ENCODE measurements at places on chromosomes 1 and 21.
A peak's percentile ranks its signal among the peaks of the same experiment; 100 is the strongest.

DNA sequence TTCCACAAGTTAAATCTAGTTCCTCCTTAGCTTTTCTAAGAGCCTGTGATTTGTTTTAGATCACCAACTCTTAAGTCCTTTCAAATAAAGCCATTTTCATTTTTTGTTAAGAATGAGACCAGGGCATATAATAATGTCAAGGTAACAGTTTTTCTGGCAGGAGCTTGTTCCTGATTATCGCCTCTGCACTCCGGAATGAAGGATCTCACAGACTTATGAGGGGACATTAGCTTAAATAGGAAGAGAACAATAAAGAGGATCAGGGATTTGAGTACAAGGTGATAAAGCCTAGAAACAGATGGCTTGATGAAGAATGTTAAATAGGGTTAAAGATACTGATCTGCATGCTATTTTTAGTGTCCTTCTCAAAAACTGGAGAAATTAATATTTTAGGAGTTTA is 13.6 kb upstream of the OTUD7B start:
- DNase-seq = no peak

DNA sequence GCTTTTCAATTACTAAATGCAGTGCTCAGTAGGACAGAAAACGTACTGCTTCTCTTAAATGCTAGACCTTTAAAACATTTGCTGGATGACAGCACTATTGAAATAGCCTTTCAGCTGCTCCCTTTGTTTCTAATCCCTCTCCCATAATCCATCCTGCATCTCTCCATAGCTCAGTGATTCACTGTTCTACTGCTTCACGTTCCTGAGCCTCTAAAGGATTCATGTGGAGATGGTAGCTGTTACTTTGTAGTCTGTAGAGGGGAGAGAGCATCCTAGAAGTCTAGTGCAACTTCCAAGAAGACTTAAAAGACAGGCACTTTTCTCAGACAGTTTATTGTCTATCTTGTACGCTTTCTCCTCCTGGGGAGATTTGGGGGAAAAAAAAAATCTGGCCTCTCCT is 51.4 kb downstream of the LRRC8B start:
- DNase-seq = no peak

GRCh38 chr21:29763674-29764073 is 176.1 kb downstream of the GRIK1 start:
- no peak for DNase-seq

DNA sequence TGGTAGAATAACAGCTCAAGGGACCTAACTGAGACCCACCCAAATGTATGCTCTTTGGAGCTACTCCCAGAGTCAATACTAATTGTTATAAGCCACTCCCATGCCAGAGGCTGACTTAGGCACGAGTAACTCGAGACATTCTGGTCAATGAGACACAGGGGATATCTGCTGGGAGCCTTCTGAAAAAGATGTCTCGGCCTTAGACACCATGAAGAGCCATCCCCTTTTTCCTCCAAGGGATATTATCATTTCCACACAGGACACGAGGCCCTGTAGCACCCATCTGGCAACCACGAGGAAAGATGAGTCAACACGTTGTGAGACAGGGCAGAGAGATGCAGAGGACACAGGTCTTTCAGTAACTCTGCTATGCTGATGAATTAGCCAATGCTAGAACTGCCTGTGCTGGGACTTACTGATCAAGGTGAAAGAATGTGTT is 30.7 kb downstream of the ITPKB start:
- no peak for DNase-seq

DNA sequence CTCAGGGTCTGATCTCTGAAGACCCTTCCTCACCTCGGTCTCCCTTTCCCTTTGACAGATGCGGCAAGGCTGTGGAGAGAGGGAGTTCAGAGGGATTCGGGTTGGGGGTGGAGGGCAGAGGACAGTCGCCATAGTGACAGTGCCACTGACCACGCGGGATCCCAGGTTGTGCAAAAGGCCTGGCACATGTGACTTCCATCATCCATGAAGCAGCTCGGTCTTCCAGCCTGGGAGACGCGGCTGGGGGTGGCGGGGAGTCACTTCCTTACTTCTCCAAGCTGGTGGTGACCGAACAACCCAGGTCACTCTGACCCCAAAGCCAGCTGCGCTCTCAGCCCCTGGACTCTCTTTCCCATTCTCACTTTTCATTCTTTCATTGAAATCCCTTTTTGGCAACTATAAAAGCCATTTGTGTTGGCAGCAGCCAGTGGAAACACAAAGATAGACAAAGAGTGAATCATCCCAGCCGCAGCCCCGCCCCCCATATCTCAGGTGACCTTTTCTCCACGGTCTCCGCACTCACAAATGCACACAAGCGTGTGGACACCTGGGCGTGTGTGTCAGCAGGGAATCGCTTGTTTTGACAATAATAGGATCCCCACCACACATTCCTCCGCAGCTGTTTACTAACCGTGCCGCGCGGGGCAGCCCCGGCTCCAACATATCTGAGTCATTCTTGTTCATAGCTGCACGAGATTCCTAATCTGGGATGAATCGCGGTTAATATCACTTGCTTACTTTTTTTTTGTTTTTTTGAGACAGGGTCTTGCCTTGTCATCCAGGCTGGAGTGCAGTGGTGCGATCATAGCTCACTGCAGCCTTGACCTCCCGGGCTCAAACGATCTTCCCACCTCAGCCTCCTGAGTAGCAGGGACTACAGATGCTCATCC is 68.3 kb downstream of the DHRS3 start:
- DNase-seq = peak; percentile 90

DNA sequence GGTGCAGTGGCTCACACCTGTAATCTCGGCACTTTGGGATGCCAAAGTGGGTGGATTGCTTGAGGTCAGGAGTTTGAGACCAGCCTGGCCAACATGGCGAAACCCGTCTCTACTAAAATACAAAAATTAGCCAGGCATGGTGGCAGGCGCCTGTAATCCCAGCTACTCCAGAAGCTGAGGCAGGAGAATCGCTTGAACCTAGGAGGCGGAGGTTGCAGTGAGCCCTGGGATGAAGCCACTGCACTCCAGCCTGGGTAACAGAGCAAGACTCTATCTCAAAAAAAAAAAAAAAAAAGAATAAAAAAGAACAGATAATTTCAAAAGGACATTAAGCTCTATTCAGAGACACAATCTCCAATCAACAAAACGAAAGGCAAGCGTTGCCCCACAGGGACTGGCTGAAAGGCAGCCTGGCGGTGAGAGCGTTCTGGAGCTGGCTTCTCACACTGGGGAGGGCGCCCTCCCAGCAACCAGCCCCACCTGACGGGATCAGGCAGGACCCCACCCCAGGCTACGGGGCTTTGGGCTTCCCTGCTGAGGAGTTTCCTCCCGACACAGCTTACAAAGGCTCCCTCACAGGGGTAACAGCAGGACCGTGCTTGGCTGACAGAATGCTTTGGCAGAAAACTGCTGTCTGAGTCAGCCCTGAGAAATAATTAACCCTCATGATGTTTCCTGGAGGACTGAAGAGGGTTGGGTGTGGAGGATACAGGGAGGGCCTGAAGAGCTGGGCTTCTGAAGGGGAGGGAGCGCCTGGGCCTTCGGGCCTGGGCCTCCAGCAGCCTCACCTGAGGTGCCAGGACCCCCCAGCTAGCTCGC is 31.1 kb upstream of the SRP9 start:
- no peak for DNase-seq

DNA sequence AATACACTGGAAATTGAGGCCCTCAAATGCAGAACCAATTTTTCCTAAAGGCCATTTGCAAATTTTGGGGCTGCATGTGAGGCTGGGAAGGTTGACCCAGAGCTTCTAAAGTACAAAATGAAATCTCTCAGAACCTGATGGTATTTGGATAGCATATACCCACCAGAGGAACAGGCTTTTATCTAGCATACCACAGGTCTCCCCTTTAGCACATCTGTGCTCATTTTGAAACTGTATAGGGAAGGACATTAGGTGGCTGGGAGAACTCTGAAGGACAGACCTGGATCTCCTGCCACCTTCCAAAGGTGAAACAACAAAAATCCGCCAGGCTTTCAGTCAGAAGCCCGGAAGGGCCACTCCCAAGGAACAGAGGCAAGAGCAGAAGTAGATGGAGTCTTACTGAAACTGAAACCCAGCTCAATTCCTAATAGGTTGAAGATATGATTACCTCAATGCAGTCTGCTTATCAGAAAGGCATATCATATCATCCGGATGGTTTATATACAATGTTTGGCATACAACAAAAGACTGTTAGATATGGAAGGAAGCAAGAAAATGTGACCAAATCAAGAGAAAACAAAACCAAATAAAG is 11.6 kb downstream of the CD55 start:
- no peak for DNase-seq

DNA sequence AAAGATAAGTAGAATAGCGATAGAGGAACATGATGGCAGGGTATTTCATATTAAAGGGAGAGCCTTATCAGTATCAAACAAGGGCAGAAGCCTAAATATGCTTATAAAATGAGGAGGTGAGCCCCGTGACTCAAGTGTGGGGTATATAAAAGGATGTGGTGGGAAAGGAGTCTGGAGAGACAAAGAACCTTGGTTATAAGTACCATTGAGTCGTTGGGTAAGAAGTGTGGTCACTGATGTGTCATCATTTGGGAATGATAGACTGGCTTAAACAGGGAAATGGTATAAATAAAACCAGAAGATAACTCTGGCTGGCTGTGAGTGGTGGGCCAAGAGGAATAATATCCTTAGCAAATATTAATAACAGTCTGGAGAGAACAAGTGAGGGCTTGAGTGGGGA is 10.9 kb upstream of the CD5L start:
- DNase-seq = peak; percentile 36

GRCh38 chr1:14836426-14837140 is 238.1 kb downstream of the KAZN start:
- DNase-seq = no peak

- no peak for DNase-seq
Observed at GRCh38 chr1:67855961-67856360, 22.7 kb upstream of the GNG12 start.

DNA sequence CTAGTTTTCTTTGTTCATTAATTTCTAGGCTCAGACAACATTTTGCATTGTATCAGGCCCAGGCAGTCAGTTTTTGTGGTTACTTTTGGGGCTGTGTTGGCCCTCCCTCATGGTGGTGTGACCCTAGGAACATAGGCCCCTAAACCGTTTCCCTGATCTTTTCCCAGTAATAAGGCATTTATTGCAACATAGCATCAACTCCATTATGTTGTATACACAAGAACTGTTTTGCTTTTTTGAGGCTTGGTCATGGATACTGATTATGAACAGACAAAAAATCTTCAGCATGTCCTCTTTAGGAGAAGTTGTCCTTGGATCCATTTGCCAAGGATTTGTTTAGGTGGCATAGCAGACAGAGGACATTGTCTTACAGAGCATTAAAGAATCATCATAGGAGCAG is 10.3 kb downstream of the B3GALT2 start:
- no peak for DNase-seq

GRCh38 chr1:41412748-41413147 is 51.5 kb downstream of the FOXO6 start:
- no peak for DNase-seq

DNA sequence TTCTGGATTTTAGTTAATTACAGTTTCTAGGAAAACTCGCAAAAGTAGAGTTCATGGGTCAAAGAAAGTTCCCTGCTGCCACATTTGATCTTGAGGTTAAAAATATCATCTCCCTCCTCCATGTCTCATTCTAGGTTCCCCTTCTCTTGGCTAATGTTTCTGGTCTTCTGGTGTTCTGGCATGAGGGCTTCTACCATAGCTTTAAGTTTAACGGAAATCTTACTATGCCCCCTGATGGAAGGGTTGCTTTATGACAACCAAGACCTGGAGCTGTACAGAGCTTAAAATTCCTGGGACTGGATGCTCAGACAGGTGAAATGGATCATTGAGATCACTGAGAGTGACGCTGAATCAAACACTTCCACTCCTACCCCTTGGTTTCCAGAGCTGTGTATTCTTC is 1881.7 kb downstream of the MRPL39 start:
- DNase-seq = no peak
